ENCODE measurements at places on chromosomes 12 and 14.

DNA sequence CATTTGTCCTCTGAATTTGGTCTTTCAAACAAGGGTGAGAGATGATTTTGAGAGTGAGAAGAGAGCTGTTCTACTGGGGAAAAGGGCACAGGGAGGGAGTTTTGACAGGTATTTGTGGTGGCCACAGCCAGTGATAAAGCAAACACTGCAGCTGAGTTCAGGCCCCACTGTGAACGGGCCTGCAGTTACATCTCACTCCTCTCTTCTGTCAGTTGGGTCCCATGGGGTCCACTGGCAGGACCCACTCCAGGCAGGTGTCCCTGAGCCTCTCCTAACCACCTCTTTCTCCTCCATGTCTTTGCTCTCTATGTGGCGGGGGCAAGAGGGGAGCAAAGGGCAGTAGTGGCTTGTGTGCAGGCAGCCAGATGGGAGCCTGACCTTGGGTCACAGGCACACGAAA is 294.8 kb downstream of the APAF1 start:
- no peak for DNase-seq

GRCh38 chr12:65881348-65881961 is 57.2 kb downstream of the HMGA2 start:
- peak; percentile 36 for DNase-seq

GRCh38 chr12:84694116-84694515 is 218.5 kb downstream of the SLC6A15 start:
- no peak for DNase-seq

- no peak for DNase-seq
These were observed 128.3 kb upstream of the FGD4 start for GRCh38 chr12:32270818-32271710.

GRCh38 chr12:2052826-2053678 is at the start of gene CACNA1C:
Gene CACNA1C, plus strand, starts transcription at chr12:2052987. Its CDS starts 576 bp downstream, at chr12:2053563.
- DNase-seq: peak; percentile 58

DNA sequence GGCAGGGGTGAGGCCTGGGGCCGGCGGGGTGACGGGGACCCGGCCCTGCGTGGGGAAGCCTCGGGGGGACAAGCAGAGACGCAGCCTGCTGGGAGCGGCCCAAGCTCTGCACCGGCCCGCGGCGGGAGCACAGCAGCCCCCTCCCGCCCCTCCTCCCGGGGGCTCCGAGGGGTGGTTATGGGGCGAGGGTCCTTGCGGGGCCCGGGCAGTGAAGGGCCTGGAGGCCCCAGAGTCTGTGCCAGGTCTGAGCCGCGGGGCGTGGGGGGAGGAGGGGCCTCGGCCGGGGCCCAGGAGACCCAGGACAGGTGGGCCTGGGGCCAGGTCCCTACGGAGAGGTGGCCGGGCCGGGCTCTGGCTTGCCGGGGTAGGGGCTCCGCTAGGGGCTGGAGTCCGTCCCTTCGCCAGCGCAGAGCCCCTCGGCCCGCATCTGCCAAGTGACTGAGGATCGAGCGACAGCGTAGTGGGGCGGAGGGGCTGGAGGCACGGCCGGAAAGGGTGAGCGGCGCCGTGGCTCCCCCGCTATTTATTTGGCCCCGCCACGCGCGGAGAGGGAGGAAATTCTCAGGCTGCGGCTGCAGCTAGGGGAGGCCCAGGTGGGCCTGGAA is 495 bp downstream of the TMEM121 start:
- DNase-seq: no peak

GRCh38 chr12:61757831-61758505 is 502.2 kb upstream of the USP15 start:
- DNase-seq: no peak

DNA sequence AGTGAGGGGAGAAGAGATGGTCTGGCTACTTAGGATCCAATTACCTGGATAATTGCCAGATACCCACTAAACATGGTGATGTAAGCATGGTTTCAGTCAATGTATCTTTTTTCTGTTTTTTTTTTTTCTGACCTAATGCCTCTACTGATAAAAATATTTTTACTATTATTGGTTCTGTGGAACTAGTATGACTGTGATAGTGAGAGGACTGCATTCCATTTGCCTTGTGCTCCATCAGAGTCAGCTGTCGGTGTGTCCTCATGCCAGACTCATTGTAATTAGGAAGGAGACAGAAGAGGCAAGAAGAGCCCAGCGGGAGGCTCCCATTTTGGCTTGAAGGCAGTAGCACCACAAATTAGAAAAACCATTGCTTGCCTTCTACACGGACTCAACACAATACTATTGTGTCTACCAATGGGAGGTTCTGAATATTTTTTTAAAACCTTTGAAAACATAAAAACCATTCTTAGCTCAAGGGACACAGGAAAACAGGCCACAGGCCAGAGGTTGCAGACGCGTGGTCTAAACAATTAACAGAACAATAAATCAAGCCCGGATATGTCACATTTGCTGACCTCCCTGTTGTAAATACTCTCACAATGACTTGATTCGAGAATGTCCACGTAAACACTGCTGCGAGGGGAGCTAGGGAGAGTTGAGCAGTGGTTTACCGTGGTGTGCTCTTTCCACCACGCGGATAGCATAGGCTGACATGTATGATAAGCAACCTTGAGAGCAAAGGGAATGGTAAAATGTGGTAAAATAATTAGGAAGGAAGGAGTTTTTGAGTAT is 13.5 kb upstream of the DCP1B start:
- no peak for DNase-seq

- DNase-seq: no peak
These were observed 252.4 kb downstream of the KCNC2 start for GRCh38 chr12:74957231-74957630.

GRCh38 chr14:102138535-102138934 is 1.2 kb upstream of the WDR20 start:
- no peak for DNase-seq

DNA sequence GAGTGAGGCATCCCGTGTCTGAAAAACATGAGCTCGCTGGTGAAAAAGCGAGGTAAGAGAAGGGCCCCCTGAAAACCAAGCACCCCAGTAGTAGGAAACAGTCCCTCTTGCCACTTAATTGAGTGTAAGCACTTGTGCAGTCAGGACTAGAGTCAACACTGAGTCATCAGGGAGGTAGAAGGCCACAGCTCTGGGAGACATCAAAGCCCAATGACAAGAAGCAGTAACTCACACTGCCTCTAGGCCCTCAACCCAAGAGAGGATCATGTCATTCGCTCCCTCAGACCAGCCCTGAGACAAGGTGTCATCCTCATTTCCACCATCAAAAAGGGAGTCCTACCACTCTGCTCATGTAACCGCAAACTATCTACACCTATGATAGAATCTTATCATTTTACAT is 17.8 kb downstream of the POMT2 start:
- no peak for DNase-seq

DNA sequence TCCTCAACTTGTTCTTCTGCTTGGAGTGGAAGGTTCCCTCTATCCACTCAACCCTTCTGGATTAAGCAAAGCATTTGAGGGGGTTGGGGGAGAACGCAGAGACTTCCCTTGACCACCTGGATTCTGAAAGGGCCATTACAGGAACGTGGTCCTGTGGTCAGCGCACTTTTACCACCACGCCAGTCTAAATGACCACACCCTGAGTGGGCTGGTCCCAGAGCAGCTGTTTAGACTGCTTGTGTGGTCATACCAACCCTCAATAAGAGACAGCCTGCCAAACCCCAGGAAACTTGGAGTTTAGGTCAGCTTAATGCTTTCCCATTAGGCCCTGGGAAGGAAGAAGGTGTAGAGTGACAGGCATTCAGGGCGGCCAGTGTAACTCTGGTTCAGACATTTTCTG is 165.5 kb upstream of the ATP2B1 start:
- no peak for DNase-seq

DNA sequence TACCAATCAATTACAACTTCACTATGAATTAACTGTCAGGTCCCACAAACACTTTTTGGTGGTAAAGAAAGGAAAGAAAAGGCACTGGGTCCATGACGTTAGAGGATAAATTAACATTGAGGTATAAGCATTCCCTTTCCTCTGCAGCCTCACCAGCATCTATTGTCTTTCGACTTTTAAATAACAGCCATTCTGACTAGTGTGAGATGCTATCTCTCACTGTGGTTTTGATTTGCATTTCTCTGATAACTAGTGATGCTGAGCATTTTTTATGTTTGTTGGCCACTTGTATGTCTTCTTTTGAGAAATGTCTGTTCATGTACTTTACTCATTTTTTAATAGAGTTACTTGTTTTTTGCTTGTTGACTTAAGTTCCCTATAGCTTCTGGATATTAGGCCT is 9.4 kb downstream of the ANKS1B start:
- no peak for DNase-seq

DNA sequence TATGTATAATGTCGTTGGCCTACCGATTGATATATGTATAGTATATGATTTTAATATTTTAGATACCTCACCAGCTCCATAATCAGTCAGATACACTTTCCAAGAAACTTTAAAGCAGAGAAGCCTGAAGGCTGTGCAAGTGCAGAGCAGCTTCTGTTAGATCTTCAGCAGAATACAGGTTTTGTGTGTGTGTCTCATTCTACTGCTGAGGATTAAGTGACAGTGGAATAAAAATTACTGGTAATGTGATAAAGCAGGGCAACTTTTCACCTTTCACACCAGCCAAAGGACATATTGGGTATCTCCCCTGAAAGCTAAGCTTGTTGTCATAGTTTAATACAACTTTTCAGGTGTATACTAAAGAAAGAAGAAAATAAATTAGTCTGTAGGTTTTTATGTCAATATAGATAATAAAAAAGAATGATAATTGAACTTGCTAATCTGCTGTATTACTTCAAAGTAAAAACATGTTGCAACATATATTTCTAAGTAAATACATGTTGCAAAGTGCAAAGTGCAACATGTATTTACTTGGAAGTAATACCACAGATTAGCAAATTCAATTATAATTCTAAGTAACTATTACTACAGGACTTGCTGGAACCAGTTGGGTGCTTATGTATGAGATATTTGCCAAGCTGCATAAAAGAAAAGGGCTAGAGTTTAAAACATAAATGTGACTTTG is 128.3 kb downstream of the SLC16A7 start:
- no peak for DNase-seq

GRCh38 chr14:68866991-68867533 is 74.2 kb upstream of the ZFP36L1 start:
- no peak for DNase-seq

DNA sequence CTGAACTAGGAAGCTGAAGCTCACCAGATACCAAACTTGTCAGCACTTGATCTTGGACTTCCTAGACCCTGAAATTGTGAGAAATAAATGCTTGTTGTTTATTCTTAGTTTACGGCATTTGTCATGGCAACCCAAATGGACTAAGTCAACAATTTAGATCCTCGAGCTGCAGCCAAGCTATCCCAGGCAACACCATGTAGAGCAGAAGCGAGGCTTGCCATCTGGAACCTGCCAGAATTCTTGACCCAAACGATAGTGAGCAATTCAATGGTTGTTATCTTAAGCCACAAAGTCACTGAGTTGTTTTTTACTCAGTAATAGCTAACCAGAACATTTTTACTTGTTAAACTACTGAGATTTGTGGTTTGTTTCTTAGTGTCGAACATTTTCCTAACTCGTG is 458.5 kb upstream of the FLRT2 start:
- DNase-seq: no peak

- no peak for DNase-seq
These were observed 7.5 kb upstream of the SAV1 start for GRCh38 chr14:50675597-50675996.

DNA sequence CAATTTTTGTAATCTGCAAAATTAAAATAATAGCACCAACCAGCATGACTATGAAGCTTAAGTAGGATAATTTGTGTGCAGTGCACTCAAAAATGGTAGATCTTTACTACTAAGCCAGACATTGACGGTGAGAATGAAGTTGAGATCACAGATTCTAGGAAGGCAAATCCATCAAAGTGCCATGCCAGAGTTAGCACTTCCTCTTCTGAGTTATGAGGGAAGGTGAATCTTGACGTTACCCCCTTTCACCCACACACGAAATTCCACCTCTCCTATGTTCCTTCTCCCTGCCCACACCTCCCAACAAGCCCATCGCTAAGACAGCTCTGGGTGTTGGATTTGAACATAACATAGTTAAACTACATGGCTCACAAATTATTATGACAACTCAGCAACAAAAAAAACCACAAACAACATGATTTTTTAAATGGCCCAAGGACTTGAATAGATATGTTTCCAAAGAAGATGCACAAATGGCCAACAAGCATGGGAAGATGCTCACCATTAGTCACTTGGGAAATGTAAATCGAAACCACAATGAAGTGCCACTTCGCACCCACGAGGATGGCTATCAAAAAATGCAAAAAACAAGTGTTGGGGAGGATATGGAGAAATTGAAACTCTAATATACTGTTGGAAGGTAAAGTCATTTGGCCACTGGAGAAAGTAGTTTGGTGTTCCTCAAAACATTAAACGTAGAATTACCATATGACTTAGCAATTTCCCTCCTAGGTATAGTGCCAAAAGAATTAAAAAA is 119.3 kb upstream of the RAP1B start:
- DNase-seq: no peak

DNA sequence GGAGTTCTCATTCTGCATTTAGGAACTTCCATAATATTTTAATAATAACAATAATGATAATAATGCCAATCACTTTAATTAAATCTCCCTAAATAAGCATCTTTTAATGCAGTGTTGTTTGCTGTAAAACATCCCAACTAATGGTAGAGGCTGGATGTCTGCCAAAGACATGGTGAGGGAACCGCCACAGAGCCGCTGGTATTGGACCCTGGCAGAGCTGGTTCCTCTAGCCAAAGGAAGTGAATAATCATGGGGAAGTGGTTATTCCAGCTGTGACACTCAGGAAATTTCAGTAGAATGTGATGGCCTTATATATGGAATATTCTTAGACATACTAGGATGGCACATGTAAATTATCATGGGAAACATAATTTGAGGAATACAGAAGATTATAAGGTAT is 483.3 kb downstream of the ZFP36L1 start:
- DNase-seq: no peak

DNA sequence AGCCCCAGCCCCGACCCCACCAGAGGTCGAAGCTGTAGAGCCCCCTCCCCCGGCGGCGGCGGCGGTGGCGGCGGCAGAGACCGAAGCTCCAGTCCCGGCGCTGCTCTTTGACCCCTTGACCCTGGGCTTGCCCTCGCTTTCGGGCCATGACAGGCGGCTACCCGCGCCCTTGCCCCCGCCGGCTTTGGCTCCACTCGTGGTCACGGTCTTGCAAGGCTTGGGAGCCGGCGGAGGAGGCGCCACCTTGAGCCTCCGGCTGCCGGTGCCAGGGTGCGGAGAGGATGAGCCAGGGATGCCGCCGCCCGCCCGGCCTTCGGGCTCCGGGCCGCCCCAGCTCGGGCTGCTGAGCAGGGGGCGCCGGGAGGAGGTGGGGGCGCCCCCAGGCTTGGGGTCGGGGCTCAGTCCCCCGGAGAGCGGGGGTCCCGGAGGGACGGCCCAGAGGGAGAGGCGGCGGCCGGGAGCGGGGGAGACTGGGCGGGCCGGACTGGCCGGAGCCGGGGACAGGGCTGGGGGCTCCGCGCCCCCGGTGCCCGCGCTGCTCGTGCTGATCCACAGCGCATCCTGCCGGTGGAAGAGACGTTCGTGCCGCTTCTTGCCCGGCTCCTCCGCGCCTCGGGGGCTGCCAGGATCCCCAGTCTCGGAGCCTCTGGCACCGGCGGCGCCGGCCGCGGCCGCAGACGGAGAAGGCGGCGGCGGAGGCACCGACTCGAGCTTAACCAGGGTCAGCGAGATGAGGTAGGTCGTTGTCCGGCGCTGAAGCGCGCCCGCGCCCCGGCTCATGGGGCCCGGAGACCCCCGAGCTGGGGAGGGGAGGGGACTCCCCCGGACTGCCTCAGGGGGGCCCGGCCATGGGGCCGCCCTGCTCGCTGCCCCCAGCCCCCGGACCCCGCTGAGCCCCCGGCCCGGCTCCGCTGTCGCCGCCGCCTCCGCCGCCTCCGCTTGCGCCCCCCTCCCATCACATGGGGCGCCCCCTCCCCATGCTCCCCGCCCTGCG is 778 bp downstream of the AGAP2 start:
- no peak for DNase-seq

- DNase-seq: peak; percentile 43
These were observed 164.8 kb upstream of the NRXN3 start for GRCh38 chr14:78005325-78005724.

Measured in NB4 (cell line).